T-helper 2 cell (primary cell): ENCODE measurements at places on chromosomes 3 and 15.
A peak's percentile ranks its signal among the peaks of the same experiment; 100 is the strongest.

- no peak for DNase-seq
Observed at GRCh38 chr15:27865323-27865922, 233.7 kb downstream of the OCA2 start.

DNA sequence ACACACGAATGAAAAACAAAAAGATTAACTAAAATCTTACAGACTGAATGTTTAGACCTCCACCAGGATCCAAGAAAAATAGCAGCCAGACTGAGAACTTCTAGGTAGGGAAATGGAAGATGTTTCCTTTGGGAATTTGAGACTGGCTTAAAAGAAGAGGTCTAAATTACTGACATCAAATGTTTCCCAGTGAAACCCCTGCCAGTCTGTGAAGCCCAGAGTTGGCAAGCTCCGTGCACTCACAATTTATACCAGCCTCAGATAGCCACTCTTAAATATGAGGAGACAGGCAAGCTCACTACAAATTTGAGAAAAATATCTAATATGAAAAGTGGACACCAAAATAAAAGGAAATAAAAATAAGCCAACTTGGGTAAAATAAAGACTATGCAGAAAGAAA, 700.5 kb upstream of the ZNF385D start:
- no peak for DNase-seq

DNA sequence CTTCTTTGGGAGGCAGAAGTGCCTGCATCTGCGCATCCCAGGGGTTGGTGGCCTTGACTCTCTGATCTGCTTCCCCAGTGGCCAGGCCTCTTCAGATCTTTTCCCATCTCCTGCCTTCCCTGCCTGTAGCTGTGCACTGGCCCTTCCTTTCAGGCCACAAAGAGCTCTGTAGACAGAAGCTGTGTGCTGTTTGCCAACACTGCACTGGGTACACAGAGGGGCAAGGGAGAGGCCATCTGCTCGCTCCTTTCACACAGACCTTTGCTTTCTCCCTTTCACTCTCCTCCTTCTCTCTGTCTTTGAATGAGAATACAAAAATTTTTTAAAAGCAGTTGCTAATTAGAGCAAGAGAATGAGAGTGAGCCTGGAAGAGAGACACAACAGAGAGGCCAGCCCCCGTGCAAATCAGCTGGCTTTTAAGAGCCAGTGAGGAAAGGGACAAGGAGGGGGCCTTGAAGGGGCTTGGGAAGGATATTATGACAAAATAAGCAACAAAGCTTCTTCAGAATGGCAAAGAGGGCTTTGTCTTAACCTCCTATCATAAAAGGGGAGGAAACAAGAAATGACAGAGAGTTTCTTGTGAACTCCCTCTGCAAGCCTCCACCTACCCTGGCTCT, 170.9 kb downstream of the EPHB1 start:
- peak; percentile 12 for DNase-seq

DNA sequence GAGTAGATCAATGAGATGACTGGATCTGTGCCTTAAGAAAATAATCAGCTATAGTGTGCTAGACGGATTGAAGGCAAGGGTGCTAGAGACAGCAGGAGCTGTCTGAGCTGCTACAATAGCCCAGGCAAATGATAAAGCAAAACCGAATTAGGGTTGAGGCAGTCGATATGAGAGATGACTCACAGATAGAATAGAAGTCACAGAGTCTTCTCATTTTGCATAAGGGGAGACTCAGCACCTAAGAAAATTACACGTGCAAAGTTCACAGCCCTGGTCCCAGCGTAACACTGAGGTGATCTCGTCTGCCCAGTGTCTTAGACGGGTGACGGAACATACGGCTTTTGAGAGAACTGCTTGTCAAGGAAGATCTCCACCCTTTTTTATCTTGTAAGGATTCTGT, 11.6 kb downstream of the LPP start:
- DNase-seq, result peak; percentile 67

GRCh38 chr3:97763586-97764406, 762 bp upstream of the ARL6 start:
- DNase-seq, result no peak

- no peak for DNase-seq
Observed at GRCh38 chr3:128275316-128276145, 122.2 kb downstream of the EEFSEC start.

DNA sequence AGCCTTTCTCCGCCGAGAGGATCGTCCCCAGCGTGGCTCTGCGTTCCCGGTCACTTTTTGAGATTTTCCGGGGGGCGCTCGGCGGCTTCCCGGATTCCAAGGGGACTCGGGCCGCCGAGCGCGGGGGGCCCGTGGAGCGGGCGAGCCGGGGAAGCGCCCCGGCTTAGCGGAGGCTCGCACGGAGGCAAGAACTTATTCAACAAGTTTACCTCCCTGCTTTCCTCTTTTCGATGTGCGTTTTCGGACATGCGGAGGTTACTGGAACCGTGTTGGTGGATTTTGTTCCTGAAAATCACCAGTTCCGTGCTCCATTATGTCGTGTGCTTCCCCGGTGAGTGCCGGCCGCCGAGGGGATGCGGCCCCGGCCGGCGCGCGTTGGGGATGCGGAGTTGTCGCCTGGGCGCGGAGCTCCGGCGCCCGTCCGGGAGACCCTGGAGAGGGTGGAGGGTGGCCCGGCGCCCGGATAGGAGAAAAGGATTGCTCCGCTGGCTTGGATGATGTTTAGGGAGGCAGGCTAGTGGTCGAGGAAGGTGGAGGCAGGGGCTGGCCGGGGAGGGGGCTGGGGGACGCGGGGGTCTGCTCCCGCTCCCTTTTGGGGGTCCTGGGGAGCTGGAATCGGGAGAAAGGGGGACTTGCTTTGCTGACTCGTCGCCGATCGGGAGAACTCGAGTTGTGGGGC, 810 bp downstream of the PTPRG start:
- peak; percentile 9 for DNase-seq
